Activated CD8-positive, alpha-beta memory T cell treated with anti-CD3 and anti-CD28 coated beads for 24 hours (primary cell): ENCODE measurements at places on chromosomes 7 and 10.

DNA sequence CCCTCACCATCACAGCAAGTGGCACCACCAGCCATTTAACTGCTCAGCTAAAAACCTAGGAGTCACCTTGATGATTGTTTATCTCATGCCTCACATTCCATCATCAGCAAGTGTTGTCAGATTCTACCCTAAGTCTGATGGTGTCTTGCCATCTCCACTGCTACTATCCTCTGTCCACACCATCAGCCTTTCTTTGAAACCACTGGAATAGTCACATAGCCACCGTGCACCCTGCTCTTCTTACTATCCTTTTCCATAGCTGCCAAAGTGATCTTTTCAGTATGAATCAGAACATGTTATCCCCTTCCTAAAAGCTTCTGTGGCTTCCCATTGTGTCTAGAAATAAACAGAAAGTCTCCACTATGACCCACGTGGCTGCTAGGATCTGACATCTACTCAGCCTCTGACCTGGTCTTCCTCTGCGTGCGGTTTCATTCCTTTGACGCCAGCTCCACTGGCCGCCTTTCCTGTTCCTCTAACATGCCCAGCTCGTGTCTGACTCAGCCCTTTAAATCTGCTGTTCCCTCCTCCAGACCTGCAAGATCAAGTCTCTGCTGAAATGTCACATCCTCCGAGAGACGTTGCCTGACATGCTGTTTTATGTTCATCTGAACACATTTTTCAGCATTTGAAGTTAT, 16.5 kb upstream of the CHN2 start:
- DNase-seq: no peak

DNA sequence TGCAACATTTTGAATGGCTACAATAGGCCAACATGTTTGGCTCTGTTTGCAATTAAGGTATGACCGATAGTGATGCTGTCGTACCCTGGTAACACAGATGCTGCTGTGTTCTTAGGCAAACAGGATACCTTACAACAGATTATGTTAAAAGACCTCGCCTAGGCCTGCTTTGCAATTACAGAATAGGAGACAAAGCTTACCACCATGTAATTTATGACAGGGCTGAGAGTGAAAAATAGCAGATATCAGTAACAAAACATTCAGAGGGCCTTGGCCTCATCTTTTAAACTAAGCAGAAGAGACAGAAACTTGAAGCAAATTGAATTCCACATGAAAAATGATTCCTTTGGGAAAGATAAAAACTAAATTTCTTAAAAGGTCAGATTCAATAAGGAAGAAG, 29.4 kb upstream of the ABLIM1 start:
- DNase-seq: no peak

GRCh38 chr7:1028775-1029636, 15.3 kb upstream of the GPR146 start:
- DNase-seq: peak; percentile 83

DNA sequence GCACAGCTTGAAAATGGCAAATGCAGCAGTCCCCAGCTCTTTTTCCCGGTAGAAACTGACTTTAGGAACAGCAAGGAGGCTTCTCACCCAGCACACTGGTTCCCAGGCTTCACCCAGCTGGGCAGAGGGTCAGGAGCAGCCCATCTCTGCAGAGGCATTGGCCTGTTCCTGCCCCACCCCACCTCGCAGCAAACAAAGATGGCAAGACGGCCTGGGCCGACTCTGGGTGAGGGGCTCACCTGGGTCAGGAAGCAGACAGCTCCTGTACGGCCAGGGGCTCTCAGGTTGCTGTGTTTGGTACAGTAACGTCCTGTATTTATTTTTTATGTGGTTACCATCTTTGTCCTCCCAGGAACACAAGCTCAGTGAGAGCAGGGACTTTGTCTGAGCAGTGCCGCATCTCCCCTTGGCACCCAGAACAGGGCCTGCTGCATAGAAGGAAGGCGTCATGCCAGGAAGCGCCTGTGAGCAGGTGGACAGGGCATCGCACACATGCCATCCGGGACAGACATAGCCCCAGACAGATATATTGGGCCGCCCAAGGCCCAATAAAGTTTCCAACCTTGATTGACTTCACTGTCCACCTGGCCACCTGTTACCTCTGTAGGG, 585.0 kb upstream of the FOXK1 start:
- DNase-seq: peak; percentile 59
